Activated CD8-positive, alpha-beta T cell treated with anti-CD3 and anti-CD28 coated beads, Interleukin-2, amount 10 ng/mL, durations not matched to agents 7 days and 5 days (primary cell): ENCODE measurements at places on chromosomes 1 and 21. TPM values are rescaled to one million over a fixed set of nuclear protein-coding genes. Genes with fewer than 3 reads are reported as not detected.
A peak's percentile ranks its signal among the peaks of the same experiment; 100 is the strongest.

- no peak for DNase-seq
These were observed 34.6 kb upstream of the FMO3 start for GRCh38 chr1:171055966-171056643.

GRCh38 chr1:177902266-177902665 lies 67.6 kb downstream of the SEC16B start:
- DNase-seq, result no peak

DNA sequence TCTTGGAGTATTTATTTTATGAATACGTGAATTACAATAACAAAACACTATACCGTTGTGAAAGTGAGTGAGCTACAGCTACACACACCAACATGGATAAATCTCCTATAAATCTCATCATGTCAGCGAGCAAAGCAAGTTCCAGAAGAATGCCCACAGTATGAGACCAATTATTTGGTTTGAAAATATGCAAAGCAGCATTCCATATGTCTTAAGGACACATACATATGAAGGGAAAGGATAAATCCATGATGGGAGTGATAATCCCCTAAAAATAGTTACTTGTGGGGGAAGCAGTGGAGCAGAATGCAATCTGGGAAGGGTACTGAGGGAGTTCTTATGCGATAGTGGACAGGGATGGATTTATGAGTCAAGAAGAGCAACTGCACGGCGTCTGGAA lies 261.3 kb downstream of the DISC1 start:
- DNase-seq, result no peak

DNA sequence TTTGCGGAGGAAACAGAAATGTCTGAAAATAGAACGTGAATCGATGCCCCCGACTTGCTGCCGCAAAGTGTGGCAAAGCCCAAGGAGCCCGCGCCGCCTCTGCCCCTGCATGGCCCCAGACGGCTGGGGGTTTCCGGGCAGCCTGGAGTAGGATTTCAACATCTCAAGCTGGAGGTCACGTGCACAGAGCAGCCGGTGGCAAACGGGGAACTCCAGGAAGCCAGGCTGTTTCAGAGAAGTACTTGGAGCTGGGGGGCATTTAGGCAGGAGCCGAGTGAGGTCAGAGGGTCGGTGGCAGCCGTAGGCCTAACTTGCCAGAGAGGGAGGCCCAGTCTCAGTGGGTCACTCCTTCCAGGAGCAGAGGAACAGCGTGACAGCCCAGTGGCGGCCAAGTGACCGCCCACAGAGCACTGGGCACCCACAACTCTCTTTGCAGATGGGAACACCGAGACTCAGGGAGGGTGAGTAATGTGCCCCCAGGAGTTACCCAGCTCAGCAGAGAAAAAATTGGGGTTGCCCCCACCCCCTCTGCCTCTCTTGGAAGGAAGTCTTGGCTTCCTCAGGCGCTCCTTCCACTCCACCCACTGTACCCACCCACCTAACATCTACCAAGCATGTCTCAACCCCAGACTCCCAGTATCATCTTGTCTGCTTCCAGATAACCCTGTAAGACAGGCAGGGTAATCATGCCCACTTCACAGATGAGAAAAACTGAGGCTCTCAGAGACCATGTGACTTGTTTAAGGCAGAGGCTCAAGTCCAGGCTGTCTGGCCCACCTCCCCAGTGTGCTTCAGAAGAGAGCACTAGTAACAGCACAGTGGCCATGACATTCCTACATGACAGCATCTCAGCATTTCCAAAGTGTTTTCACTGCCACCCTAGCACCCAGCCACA lies 179.4 kb downstream of the HIVEP3 start:
- DNase-seq, result peak; percentile 73

GRCh38 chr1:33828059-33828458 lies 35.8 kb upstream of the HMGB4 start:
- no peak for DNase-seq

- DNase-seq, result no peak
These were observed 19.7 kb downstream of the NFIA start for GRCh38 chr1:61102041-61102440.

DNA sequence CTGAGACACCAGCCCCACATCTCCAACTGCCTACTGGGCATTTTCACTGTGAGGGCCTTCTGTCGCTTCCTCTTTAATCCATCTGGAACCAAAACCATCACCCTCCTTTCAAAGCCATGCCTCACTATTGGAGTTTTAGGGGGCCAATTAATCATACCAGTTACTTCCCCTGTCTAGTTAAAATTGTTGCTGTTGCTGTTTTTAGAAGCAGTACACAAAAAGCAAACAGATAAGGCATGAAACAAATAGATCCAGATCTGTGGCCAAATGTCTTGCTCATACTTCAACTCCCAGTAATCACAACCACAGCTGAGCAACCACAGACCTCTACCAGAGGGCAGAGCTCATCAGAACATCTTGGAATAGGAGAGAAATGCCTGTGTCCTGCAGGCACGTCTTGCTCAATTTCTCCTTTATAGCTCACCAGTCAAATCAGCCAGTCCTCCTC lies 133.8 kb upstream of the C1orf105 start:
- DNase-seq, result no peak

DNA sequence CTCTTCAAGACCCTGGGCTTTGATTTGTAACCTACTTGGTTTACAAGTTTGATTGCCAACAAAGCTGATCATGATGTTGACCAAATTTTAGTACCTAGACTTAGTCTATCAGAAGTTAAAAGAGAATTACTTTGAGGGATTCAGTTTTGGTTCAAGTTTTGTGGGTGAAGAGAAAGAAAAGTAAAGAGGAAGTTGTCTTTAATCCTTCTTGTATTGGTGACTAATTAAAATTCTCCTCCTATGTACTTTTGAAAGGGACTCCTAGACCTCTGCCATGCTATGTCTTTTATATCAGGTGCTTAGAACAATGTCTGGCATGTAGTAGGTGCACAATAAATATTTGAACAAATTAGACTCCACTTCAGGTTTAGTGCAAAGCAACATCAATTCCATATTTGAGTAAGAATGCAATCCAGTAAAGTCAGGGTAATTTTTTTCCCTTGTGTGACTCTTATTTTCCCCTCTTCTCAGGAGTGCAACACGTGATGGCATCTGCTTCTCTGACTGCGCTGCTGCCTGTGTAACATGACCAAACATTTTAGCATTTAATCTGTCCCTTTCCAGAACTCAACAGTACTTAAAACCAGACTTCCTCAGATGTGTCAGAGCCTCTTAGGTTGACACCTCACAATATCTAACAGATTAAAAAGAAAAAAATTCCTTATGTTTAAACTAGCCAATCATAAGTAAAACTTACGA lies 41.1 kb upstream of the KCNQ4 start:
- no peak for DNase-seq

DNA sequence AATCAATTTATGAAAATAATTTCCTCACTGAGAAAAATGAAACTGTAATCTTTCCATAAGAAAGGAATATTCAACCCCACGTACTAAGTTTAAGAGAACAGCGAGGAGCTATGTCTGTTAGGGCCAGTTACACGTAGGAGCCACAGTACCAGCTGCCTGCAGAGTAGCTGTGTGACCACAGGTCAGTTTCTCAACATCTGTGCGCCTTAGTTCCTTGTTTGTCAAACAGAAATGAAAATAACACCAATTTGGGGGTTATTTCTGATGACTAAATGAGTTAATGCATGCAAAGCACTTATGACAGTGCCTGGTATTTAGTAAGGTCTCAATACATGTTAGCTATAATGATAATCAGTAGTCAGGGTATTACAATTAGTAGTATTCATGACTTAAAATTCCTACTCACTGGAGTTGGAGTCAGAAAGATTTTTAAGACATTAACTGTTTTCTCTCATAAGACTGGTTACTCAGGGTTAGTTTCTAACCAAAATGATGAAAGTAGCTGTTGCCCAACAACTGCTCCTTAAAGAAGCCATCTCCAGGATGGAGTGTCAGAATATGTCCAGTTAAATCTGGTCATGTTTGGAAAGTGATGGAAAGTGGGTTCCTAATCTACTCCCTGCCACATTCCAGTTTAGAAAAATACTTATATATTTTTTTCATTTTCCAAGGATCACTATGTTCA lies 85.8 kb upstream of the ZNF648 start:
- DNase-seq, result no peak

- no peak for DNase-seq
These were observed 14.4 kb downstream of the FAAH start for GRCh38 chr1:46408356-46409062.

DNA sequence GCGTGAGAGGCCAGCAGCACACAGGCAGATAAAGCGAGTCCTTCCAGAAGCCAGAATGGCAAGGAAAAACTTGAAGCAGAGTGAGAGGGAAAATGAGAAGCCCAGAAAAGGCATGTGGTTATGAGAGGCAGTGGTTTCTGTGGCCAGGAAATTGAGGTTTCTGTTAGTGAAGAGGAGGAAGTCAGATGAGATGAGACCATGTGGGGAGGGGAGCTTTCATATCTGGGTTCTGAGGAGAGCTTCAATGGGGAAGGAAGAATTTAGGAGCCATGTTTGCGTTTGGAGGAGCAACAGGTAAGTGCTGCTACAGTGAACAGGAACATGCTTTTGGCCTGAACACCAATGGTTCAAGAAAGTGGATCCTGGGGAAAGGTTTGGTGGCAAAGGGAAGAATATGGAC lies 6.1 kb upstream of the CD1A start:
- peak; percentile 81 for DNase-seq

- DNase-seq, result no peak
These were observed 108.3 kb upstream of the TTC34 start for GRCh38 chr1:2909797-2910196.

DNA sequence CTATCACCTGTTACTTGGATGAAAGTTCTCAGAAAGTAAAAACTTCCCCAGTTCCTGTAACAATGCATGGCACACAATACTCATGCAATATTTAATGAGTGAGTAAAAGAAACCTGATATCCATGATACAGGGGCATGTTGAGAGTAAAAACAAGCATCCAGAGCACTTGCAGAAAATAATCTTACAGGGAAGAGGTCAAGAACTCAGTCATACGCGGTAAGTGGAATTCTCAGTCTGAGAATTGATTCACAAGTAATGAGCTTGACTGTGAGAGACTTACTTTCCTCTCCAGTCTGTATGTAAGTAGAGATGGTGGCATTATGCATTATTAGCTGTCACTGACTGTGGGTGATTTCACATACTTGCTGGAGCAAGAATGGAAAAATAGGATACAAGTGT lies 976.9 kb downstream of the BRINP3 start:
- no peak for DNase-seq

GRCh38 chr1:202104073-202104472 lies 18.6 kb upstream of the GPR37L1 start:
- DNase-seq, result no peak

GRCh38 chr1:159961636-159962035 lies 7.6 kb upstream of the SLAMF9 start:
- DNase-seq, result no peak

- DNase-seq, result peak; percentile 85
These were observed 4.2 kb upstream of the IL19 start for GRCh38 chr1:206766251-206766856.

TSACC gene
- total RNA-seq, result 0.73 TPM

PGLYRP3 gene
- not detected for total RNA-seq

CFHR5 gene
- total RNA-seq, result not detected

ANKRD34A gene
- total RNA-seq, result 1.8 TPM

C2CD4D gene
- 0.26 TPM for total RNA-seq

S100PBP gene
- total RNA-seq, result 78.3 TPM

UBE2U gene
- not detected for total RNA-seq
